ENCODE measurements at places on chromosomes 12 and 14. TPM values are rescaled to one million over a fixed set of nuclear protein-coding genes. Genes with fewer than 3 reads are reported as not detected.

GRCh38 chr12:95693689-95694088 lies 96.9 kb downstream of the NTN4 start:
- no peak for DNase-seq

DNA sequence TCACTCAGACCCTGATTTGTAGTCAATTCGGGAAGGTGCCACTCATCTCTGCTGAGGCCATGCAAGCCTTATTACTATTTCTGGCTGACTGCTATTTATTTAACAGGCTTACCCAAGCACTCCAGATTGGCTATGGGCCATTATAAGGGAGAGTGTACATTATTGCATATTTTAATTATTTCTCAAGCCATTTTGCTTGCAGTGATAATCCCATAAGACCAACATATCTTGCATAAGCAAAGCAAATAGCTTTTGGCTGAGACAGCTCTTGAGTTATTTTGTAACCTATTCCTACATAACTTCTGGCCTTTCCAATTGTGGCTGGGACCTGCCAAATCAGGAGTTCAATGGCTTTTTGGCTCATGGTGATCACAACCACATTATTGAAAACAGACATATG lies 509.6 kb upstream of the USP15 start:
- DNase-seq: no peak

DNA sequence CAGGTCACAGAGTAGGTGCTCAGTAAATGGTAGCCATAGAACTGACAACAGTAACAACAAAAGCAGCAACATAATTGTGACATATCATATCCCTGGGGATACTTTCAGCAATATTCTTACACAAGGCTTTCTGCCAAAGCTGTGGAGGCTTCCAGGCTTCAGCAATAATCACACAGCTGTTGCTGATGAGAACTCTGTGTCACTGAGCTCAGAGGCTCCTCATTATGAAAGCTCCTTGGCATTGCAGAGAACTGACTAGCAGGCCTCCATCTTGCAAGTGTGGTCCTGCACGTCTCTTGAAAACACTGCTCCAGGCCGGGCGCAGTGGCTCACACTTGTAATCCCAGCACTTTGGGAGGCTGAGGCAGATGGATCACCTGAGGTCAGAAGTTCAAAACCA lies 97.3 kb upstream of the BTG1 start:
- DNase-seq: no peak

DNA sequence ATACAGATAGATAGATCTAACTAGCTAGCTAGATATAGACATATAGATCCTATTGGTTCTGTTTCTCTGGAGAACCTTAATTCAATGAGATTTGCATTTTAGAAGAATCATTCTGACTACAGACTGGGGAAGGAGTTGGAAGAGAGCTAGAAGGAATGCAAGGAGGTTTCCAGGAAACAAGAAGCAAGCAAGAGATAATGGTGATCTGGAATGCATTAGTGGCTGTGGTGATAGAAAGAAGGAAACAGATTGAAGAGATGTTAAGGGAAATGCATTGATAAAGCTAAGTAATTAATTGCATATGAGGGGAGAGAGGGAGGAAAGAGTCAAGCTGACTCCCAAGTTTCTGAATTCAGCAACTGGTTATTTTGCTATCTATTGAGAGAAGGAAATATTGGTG lies 42.7 kb downstream of the DBX2 start:
- DNase-seq: no peak

DNA sequence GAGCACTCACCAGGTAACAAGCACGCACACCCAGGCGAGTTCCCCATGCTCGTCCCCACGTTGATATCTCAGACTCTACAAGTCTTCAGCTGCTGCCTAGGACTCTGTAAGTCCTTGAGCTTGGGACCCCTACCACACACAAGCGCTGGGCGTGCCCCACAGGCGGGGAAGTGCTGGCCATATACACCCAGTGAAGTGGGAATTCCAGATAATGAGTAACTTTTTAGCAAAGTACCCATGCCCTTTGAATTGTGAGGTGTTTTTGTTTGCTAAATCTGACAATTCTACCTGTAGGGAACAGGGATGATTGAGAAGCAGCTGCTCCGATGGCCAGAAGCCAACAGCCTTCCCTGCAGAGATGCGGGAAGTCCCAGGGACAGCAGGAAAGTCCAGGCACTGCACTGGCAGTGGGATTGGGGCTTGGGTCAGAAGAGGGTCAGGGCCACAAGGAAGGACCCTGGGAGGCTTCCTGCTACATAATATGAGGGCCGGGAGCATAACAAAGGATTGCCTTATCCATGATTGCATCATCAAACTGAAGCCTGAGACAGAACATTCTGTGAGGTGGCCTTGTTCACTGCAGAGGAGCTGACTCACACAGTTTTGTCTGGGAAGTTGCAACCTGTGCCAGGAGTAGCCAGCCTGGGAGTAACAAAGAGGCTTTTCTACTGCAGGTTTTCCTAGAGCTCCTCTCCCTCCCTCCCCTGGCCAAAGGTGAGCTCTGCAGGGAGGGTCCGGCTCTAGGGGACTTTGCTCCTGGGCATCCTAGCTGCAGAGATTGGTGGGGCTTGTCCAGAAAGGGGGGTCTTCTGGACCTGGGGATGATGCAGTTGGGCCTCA lies 13.2 kb upstream of the SERPINA3 start:
- peak; percentile 92 for DNase-seq

GRCh38 chr12:27303139-27304111 lies 29.2 kb upstream of the BMAL2 start:
- DNase-seq: no peak

DNA sequence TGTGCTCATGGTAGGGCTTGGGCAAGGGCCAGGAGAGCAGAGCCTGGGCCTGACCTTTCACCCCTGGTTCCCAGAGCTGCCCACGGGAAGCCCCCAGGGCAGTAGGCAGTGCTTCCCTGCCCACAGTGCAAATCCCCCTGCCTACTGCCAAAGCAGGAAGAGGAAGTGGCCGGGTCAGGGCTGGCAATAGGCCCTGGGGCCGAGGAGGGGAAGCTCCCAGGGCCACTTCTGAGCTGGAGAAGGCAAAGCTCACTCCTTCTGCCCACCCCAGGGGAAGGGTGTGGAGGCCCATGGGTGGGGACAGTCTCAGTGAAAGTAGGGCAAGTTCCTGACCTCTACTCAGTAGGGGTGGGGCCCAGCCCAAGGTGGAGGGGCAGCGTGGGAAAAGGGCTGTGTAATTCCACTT lies 5.4 kb upstream of the NR4A1 start:
- no peak for DNase-seq

Gene MYF6
- total RNA-seq: not detected

GRCh38 chr12:2095878-2096277 lies 43.1 kb downstream of the CACNA1C start:
- DNase-seq: no peak

DNA sequence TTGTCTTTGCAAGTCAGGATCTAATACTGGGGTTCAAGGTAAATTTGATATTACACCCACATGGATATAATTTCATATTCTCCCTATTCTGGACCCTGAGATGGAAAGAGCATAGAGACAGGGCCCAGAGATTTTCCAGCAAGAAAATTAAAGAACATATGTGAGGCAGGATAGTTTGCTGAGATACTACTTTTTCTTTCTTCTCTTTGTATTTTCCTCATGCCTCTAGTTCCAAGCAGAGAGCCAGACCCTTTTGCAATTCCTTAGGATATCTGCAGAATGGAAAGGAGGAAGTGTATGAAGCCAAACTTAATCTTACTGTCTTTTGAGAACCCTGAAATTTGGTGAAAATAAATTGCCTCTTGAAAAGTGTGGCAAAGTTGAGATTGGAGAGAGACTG lies 34.0 kb upstream of the RNASE3 start:
- no peak for DNase-seq

- DNase-seq: no peak
Observed at GRCh38 chr12:2231956-2232355, 179.2 kb downstream of the CACNA1C start.

- peak; percentile 89 for DNase-seq
Observed at GRCh38 chr12:56119361-56119796, 1.3 kb downstream of the ZC3H10 start.

- no peak for DNase-seq
Observed at GRCh38 chr14:50260072-50260471, 28.7 kb upstream of the SOS2 start.

GRCh38 chr14:73755434-73756014 lies 41.3 kb upstream of the PNMA1 start:
- peak; percentile 34 for DNase-seq

DNA sequence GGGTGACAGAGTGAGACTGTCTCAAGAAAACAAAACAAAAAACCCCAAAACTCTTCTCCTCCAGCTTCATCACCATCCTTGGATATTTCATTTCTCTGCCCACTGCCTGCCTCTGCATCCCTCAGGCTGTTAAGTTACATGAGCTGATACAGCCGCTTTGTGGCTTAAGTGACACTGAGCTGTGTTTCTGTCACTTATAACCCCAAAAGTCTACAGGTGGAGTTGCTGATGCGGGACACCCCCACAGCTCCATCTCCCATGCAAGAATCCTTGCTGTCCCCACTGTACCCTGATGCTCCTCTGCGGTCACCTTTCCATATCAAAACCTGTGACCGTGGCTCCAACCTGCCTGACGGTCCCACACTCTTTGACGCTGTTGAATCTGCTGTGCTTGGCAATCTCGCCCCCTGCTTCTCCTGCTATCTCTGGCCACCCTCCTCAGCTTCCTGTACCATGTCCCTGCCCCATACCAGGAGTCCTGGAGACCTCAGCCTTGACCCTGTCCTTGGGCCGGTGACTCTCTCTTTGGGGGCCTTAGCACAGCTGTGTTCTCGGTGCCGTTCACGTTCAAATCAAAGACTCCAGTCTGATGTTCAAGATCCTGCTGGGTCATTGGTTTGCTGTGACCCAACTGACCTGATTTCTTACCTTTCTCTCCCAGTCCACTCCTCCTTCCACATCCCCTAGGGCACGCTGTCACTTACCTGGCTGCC lies 20.3 kb downstream of the HVCN1 start:
- no peak for DNase-seq

GRCh38 chr12:29725587-29726320 lies 58.0 kb downstream of the TMTC1 start:
- peak; percentile 33 for DNase-seq

Gene ZNF384
- total RNA-seq: 25.0 TPM

Gene C12orf56
- total RNA-seq: not detected

Gene SPRING1
- 20.9 TPM for total RNA-seq

Gene ITGB7
- not detected for total RNA-seq

GRCh38 chr12:75341873-75342272 lies 7.4 kb downstream of the GLIPR1L1 start:
- DNase-seq: peak; percentile 54

Gene TAS2R9
- total RNA-seq: not detected

GRCh38 chr14:23929822-23930294 lies 23.7 kb upstream of the DHRS4 start:
- peak; percentile 61 for DNase-seq

GRCh38 chr14:51564460-51564859 lies 87.2 kb upstream of the FRMD6 start:
- DNase-seq: peak; percentile 63

DNA sequence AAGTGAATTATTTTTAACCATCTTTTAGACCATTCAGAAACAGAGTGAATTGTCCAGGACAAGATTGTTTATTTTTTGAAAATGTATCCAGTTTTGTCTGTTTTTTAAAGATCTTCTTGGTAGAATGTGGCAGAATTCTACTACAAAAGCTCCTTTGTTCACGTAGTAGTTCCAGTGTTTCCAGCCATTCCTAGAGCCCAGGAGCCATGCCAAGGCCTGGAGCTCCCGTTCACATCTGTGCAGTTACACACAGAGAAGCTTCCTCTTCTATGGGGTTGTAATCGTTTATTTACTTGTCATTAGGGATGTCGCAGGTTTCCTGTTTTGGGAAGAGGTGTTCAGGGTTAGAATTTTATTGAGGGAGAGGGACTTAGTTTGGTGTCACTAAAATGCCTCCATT lies 409.8 kb downstream of the NPAS3 start:
- no peak for DNase-seq

Gene PRB2
- total RNA-seq: not detected

DNA sequence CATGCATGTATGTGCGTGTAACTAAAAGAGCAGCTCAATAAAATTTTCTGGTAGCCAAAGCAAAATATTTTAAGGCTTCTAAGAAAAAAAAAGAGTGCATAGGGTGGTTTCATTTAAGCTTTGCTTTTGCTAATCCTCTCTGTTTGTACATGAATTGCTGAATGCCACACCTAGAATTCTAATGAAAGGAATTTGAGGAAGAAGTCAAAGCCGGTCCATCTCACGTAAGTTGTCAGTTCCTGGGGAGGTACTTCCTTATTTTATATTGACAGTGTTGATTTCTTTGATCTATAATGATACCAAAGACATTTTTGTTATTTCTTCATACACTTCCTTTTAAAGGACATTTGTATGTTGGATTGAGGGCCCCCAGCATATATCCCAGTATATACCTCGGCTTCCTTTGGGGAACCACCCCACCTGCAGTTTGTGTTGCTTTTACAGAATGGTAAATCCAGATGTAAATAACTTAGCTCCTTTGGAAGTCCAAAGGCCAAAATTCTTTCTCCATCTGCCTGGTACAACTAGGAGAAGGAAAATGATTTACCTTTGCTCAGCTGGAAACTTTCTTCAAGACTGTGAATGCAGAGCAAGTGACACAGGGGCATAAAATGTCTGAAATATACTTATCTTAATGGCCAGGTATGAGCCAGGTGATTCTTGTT lies 420.9 kb upstream of the ATP2B1 start:
- DNase-seq: no peak

DNA sequence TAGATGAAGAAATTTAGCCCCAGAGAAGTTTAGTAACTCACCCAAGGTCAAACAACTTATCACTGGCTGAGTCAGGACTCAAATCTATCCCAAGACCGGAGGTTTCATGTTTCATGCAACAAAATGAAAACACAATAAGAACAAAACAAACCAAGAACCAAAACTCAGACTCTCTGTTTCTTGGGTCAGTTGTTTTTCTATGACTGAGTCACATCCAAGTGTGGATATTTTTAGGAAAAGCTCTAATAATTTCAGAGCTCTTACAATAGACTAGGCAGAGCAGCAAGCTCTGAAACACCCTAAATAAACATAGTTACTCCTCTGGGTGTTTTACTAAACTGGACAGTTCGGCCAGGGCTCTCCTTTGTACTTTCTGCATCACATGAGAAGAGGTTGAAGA lies 87.6 kb upstream of the PRB2 start:
- DNase-seq: peak; percentile 73

Gene OR5AU1
- total RNA-seq: not detected

- peak; percentile 54 for DNase-seq
Observed at GRCh38 chr14:103123634-103124500, 606 bp downstream of the TNFAIP2 start.

DNA sequence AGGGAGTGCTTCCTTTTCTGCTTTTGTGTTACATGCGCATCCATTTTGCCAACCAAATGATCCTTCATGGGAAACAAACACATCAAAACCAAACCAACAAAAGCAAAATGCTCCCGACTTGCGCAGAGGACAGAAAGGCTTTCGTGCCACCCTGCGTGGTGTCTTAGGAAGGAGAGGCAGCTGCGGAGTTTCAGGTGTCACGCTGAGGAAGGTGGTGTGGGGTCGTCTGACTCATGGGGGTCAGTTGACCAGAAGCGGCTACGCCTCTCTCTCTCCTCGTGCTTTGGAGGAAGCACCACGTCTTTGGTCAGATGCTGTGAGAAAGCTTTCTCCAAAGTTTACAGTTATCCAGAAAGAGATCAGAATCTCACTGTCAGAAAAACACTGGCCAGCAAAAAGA lies 7.9 kb downstream of the EMP1 start:
- peak; percentile 59 for DNase-seq

- DNase-seq: no peak
Observed at GRCh38 chr12:13980538-13981295, 685 bp downstream of the GRIN2B start.

GRCh38 chr12:43337571-43338444 lies 214.2 kb downstream of the ADAMTS20 start:
- peak; percentile 32 for DNase-seq

- no peak for DNase-seq
Observed at GRCh38 chr12:130336723-130337487, 782 bp upstream of the PIWIL1 start.

Gene RNF212B
- total RNA-seq: not detected

- peak; percentile 51 for DNase-seq
Observed at GRCh38 chr12:71955970-71956369, 17.3 kb downstream of the TPH2 start.
